Left forelimb (tissue), 1 donor: ENCODE measurements at places on chromosomes 5 and 9.
A peak's percentile ranks its signal among the peaks of the same experiment; 100 is the strongest.

DNA sequence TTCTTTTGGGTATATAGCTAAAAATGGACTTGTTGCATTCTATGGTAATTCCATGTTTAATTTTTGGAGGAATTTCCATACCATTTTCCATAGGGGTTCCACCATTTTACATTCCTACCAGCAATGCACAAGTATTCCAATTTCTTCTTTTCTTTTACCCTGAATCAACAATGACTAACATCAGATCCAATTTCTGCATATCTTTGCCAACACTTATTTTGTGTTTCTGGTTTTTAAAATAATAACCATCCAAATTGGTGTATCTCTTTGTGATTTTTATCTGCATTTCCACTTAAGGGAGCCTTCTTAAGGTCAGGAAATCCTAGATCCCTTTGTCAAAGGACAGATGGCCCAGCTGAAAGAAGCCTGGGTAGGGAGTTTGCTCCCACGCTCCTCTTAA is 29.5 kb upstream of the SMU1 start:
- DNase-seq = no peak

DNA sequence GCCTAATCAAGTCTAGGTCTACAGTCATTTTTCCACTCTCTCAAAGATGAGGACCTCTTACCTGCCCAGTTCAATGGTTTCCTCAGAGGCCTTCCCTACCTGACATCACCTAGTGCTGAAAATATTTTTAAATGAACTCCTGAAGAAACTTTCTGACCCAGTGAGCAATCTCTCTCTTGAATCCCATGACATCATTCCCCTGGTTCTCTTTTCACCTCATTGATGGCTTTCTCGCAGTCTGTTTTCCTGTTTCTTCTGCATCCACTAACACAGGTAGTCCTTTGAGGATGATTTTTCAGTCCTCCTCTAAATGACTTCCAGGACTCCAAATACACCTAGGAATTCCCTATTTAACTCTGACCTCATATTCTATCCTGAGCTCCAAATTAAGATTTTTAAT is 40.3 kb downstream of the SCAI start:
- DNase-seq = no peak

DNA sequence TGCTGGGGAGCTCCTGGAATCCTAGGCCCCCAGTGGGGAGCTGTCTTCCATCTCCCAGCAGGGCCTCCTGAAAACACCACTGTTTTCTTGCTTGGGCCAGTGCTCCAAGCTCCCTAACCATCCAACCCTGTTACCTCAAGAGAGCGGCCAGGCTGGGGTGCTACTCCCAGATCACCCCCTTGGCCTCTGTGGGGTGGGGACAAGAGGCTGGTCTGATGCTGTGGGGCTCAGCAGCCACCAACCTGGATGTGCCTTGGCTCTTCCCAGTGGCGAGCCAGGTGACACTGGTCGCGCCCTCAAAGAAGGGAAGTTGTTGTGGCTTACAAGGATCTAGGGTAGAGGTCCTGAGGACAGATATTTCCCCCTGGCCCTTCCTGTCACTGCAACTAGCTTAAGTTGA is 49.0 kb downstream of the SECISBP2 start:
- DNase-seq = no peak

GRCh38 chr5:147400881-147401280 is 109.0 kb downstream of the DPYSL3 start:
- DNase-seq = no peak

DNA sequence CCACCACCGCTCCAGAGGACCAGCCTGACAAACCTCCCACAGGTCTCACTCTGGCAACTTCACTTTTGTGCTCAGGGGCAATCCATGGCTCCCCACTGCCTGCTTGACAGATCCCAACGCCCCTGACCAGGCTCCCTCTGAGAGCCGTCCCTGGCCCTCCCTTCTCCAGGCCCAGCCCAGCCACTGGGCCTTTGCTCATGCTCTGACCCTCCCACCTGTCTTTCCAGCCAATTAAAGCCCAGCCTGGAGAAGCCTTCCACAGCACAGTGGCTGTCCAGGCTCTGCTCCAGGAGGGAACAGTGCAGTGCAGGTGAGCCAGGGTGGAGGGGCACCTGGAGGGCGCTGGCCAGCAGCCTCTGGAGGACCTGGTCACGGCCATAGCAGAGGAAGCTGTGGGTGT is 3.3 kb downstream of the ENTPD2 start:
- no peak for DNase-seq

- DNase-seq = no peak
These were observed 161.8 kb downstream of the NTRK2 start for GRCh38 chr9:84831377-84831776.

- DNase-seq = peak; percentile 25
These were observed 39.6 kb upstream of the TIFAB start for GRCh38 chr5:135491552-135492318.

DNA sequence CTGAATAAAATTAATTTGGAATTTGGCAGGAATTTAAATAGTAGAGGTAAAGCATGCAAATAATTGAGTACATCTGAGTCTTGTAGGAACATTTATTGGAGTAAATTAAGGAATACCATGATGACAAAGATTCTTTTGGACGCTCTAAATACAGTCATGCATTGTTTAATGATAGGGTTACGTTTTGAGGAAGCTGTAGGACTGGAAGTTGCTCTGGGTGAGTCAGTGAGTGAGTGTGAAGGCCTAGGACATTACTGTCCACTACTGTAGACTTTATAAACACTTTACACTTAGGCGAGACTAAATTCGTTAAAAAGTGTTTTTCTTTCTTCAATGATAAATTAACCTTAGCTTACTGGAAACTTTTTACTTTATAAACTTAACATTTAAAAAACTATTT is 113.0 kb downstream of the FAM170A start:
- no peak for DNase-seq

GRCh38 chr9:91033797-91034196 is 232.2 kb downstream of the SYK start:
- DNase-seq = no peak

DNA sequence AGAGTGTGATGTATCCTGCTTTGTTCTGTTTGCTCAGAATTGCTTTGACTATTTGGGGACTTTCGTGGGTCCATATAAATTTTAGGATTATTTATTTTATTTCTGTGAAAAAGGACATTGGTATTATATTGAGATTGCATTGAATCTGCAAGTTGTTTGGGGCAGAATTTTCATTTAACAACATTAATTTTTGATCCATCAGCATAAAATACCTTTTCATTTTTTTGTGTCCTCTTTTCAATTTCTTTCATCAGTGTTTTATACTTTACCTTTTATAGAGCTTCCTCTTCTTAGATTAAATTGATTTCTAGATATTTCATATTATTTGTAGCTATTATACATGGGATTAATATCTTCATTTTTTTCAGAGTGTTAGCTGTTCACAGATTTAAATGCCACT is 40.8 kb upstream of the FBXL7 start:
- DNase-seq = no peak

DNA sequence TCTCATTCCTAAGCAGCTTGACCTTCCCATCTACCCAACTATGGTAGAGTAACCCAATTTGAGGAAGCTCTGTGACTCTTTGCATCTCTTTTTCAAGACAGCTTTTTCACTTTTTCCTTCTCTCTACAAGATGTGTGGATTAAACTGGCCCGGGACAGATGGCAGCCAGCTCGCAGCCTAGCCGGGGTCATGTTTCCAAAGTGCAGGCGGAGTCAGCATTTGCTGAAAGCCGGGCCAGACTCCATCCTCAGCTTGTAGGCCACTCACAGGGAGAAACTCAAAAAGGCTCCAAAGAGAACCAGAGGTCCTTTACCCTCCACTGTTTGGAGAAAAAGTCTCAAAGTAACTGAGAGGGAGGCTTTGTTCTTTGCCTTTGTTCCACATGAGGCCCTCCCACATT is 286.8 kb upstream of the PANK3 start:
- no peak for DNase-seq

- DNase-seq = no peak
These were observed 51.1 kb upstream of the MIER3 start for GRCh38 chr5:57002959-57003485.

DNA sequence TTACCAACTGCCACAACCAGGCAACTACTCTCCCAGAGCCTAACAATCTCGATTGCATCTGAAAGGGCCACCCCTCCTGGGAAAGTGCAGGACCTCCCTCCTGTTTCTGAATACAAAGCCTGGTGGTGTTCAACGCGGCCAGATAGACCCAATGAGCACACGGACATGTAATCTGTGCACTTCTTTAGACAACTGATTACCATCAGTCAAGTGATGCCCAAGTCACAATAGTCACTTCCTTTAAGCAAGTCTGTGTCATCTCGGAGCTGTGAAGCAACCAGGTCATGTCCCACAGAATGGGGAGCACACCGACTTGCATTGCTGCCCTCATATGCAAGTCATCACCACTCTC is 739 bp downstream of the C9orf72 start:
- no peak for DNase-seq

DNA sequence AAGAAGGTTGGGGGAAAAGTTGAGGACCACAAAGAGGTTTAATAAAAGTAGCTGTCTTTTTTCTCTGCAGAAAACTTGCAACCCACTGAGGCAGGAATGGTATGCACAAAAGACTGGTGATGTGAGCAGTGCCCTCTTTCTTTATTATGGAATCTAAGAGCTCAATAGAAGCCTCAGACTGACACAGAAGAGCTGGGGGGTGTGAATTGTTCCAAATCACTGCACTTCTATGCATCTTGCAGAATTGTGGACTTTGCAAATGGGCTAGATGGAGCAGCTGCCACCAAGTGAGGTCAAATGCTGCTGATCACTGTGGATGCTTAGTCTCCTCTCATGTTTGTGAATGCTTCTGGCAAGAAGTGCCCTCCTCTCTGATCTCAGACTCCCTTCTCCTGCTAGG is 227.1 kb downstream of the ZSWIM6 start:
- no peak for DNase-seq

DNA sequence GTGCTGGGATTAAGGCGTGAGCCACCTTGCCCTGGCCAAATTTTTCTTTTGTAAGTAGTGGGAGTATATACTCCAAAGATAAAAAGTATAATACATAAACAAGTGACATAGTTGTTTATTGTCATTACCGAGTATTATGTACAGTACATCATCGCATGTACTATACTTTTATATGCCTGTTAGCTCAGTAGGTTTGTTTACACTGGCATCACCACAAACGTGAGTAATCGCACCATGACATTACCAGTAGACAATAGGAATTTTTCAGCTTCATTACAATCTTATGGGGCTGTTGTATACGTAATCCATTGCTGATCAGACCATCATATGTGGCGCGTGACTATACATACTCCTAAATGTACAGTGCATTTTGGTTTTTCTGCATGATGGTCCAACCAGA is 9.8 kb downstream of the SECISBP2 start:
- no peak for DNase-seq

- DNase-seq = no peak
These were observed 70.5 kb downstream of the DMRT2 start for GRCh38 chr9:1120500-1121165.

DNA sequence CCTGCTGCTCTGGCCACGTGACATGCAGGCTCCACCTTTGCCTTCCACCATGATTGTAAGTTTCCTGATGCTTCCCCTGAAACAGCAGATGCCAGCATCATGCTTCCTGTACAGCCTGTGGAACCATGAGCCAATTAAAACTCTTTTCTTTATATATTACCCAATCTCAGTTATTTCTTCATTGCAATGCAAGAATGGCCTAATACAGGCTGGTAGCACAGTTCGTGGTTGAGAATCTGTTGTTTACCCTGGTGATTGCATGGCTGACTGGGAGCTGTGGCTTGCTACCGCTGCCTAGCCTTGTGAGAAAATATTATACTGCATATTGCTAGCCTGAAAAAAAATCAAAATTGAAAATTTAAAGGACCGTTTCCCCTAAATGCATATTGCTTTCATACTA is 44.8 kb upstream of the PTPN3 start:
- no peak for DNase-seq

DNA sequence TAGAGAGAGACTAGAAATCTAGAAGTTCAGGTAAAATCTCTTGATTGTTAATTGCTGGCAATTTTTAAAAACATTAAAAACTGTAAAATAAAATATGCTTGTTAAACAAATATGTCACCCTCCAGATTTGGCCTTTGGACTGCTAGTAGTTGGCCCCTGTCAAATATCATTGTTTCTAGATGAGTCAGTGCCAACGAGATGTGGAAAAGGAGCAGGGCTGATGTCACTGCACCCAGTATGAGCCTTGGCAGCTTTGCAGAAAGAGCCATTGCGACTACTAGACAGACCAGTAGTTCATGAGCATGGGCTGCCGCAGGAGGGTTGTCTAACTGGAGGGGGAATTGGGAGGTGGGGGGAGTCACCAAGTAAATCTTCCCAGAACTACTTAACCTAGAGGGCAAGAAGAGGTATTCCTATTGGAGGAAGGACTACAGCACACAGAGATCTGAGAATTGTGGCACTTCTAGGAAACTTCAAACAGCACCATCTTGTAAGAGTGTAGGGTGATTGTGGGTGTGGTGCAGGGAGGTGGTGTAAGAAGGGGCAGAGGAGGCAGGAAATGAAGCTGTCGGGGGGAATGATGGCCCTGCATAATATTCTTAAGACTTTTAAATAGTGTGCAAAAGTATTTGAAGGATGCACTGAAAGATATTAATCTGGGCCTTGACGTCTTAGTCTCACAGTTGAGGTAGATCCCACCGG is 7.1 kb upstream of the DOCK2 start:
- no peak for DNase-seq

DNA sequence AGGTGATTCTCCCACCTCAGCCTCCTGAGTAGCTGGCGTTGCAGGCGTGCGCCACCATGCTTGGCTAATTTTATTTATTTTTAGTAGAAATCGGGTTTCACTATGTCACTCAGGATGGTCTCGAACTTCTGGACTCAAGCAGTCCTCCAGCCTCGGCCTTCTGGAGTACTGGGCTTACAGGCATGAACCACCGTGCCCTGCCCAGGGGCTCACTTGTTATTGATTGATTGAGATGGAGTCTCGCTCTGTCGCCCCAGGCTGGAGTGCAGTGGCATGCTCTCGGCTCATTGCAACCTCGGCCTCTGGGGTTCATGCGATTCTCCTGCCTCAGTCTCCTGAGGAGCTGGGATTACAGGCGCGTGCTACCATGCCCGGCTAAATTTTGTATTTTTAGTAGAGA is 1.6 kb downstream of the HSPA4 start:
- DNase-seq = no peak

DNA sequence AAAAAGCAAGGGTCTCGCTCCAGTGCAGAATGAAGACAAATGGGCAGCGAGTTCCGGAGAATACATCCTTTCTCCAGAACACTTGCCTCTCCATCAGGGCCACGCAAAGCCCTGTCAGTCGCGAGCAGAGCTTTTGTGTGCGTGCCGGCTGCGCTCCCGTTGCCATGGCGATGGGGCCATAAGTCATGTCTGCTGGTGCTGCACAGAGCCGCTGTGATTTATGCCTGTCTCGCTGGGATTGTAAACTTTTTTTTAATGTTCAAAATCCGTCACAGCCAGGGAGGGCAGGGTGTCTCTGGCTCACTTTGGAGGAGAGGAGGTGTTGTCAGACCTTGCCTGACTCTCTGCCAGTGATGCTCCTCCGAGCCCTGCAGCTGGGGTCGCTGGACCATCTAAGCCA is 272.7 kb downstream of the TRIM32 start:
- DNase-seq = no peak

- DNase-seq = no peak
These were observed 105.3 kb downstream of the ARRDC3 start for GRCh38 chr5:91277840-91278239.

GRCh38 chr9:131657037-131657377 is 82.9 kb downstream of the RAPGEF1 start:
- DNase-seq = no peak

- DNase-seq = no peak
These were observed 1.0 kb downstream of the STARD4 start for GRCh38 chr5:111511174-111511830.
